Muscle of leg (tissue), 16 donors: ENCODE measurements at places on chromosomes 3 and 15.

- no peaks in the 10 kb centered on the region for H3K36me3 ChIP-seq
- DNase-seq = no peak
- no peak overlapping the region for H3K4me3 ChIP-seq
- peaks cover 21% of the 10 kb centered on the region for H3K4me1 ChIP-seq
- no peak overlapping the region for H3K27ac ChIP-seq
Measured at GRCh38 chr15:68417051-68417450, 14.9 kb downstream of the ITGA11 start.

GRCh38 chr3:194967151-194968117, 281.8 kb downstream of the FAM43A start:
- H3K27me3 ChIP-seq = peaks cover 2% of the 10 kb centered on the region
- no peak overlapping the region for H3K4me3 ChIP-seq
- peak overlapping the region; percentile 61 for H3K27ac ChIP-seq
- DNase-seq = peak; percentile 91
- H3K36me3 ChIP-seq = no peaks in the 10 kb centered on the region

DNA sequence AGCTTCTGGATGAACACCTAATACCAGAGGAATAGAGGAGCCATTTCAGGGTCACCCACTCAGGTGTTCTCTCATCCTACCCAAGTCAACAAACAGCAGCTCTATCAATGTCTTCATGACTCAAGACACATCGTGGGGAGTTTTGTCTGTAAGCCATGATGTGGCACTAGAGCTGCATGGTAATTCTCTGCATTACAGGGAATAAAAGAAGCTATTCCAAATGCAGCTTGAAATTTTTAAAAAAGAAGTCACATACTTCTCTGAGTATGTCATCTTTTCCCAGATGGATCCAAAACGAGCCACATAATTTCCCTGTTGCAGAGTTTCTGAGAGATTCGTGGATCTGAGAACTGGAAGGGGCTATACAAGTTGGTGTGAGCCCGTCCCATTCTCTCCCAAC, 6.1 kb upstream of the THSD4 start:
- H3K27me3 ChIP-seq = no peaks in the 10 kb centered on the region
- DNase-seq = peak; percentile 73
- no peaks in the 10 kb centered on the region for H3K36me3 ChIP-seq
- H3K4me1 ChIP-seq = no peaks in the 10 kb centered on the region
- H3K4me3 ChIP-seq = no peak overlapping the region

- no peaks in the 10 kb centered on the region for H3K27me3 ChIP-seq
- peaks cover 27% of the 10 kb centered on the region for H3K4me1 ChIP-seq
- no peaks in the 10 kb centered on the region for H3K36me3 ChIP-seq
- peak; percentile 29 for DNase-seq
- peak overlapping the region; percentile 69 for H3K27ac ChIP-seq
Measured at GRCh38 chr3:11508346-11509172, 135.2 kb downstream of the VGLL4 start.

DNA sequence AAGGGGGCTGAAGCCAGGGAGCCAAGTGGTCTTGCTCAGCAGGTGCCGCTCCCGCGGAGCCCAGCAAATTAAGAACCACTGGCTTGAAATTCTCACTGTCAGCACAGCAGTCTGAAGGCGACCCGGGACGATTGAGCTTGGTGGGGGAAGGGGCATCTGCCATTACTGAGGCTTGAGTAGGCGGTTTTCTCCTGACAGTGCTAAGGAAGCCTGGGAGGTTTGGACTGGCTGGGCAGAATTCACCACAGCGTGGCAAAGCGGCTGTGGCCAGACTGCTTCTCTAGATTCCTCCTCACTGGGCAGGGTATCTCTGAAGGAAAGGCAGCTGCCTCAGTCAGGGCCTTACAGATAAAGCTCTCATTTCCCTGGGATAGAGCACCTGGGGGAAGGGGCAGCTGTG, 57.0 kb upstream of the GPR149 start:
- H3K36me3 ChIP-seq = no peaks in the 10 kb centered on the region
- no peak for DNase-seq
- H3K27ac ChIP-seq = no peak overlapping the region
- H3K4me3 ChIP-seq = no peak overlapping the region
- H3K27me3 ChIP-seq = no peaks in the 10 kb centered on the region

DNA sequence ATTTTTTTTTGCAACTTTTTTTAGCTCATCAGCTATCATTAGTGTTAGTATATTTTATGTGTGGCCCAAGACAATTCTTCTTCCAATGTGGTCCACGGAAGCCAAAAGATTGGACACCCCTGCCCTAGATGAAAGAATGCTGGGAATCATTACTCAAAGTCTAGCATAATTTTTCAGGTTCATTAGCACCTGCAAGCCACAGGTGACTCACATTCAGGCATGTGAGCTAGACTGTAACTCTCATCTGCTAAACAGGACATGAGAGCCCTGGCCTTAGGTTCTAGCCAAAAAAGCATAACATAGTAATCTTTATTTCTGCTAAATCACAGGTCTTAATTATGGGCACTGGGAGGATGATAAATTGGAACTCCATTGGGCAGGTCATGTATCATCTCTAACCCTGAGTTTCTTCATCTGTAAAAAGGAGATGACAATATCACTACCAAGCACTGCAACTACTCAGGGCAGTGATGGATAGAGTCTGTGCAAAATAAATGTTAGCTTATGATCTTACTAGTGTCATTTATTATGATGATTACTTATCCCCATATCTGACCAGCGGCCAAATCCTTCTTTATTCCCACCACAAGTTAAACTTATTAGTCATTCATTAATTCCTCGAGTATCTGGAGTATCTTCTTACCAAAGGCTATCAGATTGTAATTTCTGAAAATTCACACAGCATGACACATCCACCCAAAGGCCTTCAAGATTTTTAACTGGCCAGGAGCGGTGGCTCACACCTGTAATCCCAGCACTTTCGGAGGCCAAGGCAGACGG, 125.0 kb downstream of the PLD1 start:
- H3K27ac ChIP-seq = no peak overlapping the region
- H3K27me3 ChIP-seq = no peaks in the 10 kb centered on the region
- peaks cover 2% of the 10 kb centered on the region for H3K4me1 ChIP-seq

GRCh38 chr3:156655819-156656550, 18.4 kb upstream of the TIPARP start:
- no peaks in the 10 kb centered on the region for H3K36me3 ChIP-seq
- no peak for DNase-seq
- H3K27ac ChIP-seq = no peak overlapping the region
- no peak overlapping the region for H3K4me3 ChIP-seq
- no peaks in the 10 kb centered on the region for H3K27me3 ChIP-seq

DNA sequence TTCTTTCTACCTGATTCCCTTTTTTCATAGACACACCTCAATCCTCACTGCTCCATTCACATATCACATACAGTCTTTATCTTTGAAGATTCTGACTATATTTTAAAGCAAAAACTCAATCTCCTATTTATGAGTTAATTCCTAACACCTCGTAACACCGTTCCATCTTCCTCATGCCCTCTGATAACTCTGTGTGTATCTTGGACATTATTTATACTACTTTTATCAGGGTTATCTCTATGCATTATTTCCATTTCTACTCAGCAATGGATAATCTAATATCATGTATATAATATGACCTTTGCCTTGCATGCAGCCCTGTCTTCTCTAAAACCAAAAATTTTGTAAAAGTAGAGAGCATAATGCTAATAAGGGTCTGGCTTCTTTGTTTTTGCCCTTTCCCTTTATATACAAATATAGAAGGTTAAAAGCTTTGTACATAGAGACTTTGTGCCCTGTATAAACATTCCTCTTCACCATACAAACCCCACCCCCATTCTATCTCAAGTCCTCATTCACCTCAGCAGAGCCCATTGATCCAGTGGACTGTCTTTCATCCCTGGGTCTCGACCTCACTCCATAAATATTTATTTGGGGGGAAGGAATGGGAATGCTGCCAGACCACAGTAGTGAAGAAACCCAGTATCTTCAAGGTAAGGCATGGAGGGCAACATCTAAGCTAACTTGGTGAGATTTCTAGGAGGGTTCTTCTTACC, 21.8 kb downstream of the TRIM42 start:
- H3K36me3 ChIP-seq = no peaks in the 10 kb centered on the region
- H3K27me3 ChIP-seq = no peaks in the 10 kb centered on the region
- H3K27ac ChIP-seq = no peak overlapping the region
- no peaks in the 10 kb centered on the region for H3K4me1 ChIP-seq
- no peak for DNase-seq

- H3K36me3 ChIP-seq = no peaks in the 10 kb centered on the region
- peaks cover 18% of the 10 kb centered on the region for H3K27me3 ChIP-seq
- H3K4me1 ChIP-seq = no peaks in the 10 kb centered on the region
Measured at GRCh38 chr15:73385205-73385604, 16.4 kb upstream of the HCN4 start.

DNA sequence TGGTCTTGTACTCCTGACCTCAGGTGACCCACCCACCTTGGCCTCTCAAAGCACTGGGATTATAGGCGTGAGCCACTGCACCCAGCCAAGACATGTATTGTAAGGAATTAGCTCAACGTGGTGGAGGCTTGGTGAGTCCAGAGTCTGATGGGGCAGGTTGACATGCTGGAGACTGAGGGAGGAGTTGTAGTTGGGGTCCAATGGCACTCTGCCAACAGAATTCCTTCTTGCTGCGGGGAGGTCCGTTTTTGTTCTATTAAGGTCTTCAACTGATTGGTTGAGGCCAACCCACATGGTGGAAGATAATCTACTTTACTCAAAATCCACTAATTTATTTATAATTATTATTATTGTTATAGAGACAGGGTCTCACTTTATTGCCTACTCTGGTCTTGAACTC, 30.1 kb downstream of the PLA2G4D start:
- H3K36me3 ChIP-seq = no peaks in the 10 kb centered on the region
- H3K4me1 ChIP-seq = peaks cover 33% of the 10 kb centered on the region
- no peak for DNase-seq
- no peaks in the 10 kb centered on the region for H3K27me3 ChIP-seq
- no peak overlapping the region for H3K4me3 ChIP-seq

- no peak for DNase-seq
- H3K4me3 ChIP-seq = no peak overlapping the region
- H3K4me1 ChIP-seq = no peaks in the 10 kb centered on the region
- peaks cover 14% of the 10 kb centered on the region for H3K36me3 ChIP-seq
- no peaks in the 10 kb centered on the region for H3K27me3 ChIP-seq
- H3K27ac ChIP-seq = no peak overlapping the region
Measured at GRCh38 chr3:141915016-141915415, 38.6 kb downstream of the ATP1B3 start.

DNA sequence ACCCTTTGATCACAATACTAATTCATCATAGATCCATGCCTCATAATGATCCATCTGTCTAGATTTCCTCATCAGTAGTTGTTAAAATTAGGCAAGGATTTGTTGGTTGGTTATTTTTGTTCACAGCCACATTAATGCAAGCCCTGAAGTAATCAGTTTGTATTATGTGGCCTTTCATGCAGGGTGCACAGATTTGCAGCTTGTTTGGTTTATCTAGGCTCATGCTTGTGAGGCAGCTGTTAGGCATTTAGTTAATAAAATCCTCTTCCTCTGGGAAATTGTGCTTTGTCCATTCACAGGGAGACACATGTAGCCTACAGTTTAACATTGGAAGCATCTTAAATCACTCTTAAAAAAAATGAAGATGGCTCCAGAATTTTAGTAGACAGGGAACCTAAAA, 162.8 kb upstream of the ZNF385D start:
- no peaks in the 10 kb centered on the region for H3K4me1 ChIP-seq

- peak; percentile 98 for DNase-seq
- H3K36me3 ChIP-seq = no peaks in the 10 kb centered on the region
- H3K4me3 ChIP-seq = no peak overlapping the region
- peaks cover 35% of the 10 kb centered on the region for H3K27me3 ChIP-seq
- H3K27ac ChIP-seq = peak overlapping the region; percentile 81
- peaks cover 58% of the 10 kb centered on the region for H3K4me1 ChIP-seq
Measured at GRCh38 chr15:70474471-70475406, 288.6 kb downstream of the UACA start.

DNA sequence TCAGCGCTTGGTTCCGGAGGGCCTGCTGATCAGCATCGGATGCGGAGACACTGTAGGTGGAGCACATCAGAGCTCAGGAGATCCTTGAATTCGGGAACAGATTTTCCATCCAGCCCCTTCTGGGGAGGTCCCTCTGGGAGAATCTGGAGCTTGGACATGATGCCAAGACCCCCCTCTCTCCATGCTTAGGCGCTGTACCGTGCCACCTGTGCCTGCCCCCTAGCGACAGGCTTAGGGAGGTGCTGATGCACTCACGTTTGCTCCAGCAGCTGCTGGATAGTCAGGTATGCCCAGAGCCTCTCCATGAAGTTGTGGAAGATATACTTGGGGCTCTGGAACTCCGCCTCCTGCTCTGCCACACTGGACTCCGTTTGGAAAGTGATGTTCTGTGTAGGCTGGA, 9.7 kb downstream of the ITIH4 start:
- H3K27ac ChIP-seq = no peak overlapping the region
- no peaks in the 10 kb centered on the region for H3K4me1 ChIP-seq
- H3K36me3 ChIP-seq = peaks cover 23% of the 10 kb centered on the region
- no peak for DNase-seq
- H3K27me3 ChIP-seq = no peaks in the 10 kb centered on the region
